ENCODE measurements at places on chromosomes 5 and 9. TPM values are rescaled to one million over a fixed set of nuclear protein-coding genes. Genes with fewer than 3 reads are reported as not detected.
A peak's percentile ranks its signal among the peaks of the same experiment; 100 is the strongest.

GRCh38 chr5:157245886-157246285 lies 20.0 kb upstream of the CYFIP2 start:
- H3K4me1 ChIP-seq = no peaks in the 10 kb centered on the region
- DNase-seq = no peak
- no peak overlapping the region for H3K4me3 ChIP-seq
- H3K27ac ChIP-seq = no peak overlapping the region
- H3K27me3 ChIP-seq = no peaks in the 10 kb centered on the region

DNA sequence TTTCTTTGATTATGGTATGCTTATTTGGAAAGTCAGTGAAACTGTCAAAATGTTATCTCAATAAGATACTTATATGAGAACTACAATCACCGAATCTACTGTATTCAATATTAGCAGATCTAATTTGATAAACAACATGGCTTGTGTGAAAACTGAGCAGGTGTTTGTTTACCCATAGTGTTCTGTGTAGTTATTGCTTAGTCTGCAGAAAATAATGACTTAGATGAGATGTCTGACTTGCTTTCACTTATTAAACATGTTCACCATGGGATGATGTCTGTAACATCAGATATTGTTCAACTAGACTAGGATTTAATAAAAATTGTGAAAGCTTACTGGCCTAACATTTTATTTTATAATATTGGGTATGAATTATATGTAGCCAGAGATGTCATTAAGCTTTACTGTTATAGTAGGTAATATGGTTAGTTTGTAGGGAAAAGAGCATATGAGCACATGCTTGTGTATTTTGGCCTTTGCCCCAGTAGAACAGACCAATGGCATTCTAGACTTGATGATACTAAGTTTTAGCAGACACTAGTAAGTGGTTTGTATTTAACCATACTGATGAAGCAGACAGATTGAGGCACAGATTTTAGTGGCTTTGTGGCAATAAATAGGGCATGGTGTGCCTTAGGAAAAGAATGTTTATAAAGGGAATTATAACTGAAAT lies 16.4 kb downstream of the SUB1 start:
- peaks cover 18% of the 10 kb centered on the region for H3K4me1 ChIP-seq
- DNase-seq = no peak
- H3K27me3 ChIP-seq = no peaks in the 10 kb centered on the region
- peaks cover 2% of the 10 kb centered on the region for H3K36me3 ChIP-seq

- no peak overlapping the region for H3K4me3 ChIP-seq
- H3K27ac ChIP-seq = no peak overlapping the region
- H3K4me1 ChIP-seq = no peaks in the 10 kb centered on the region
- no peaks in the 10 kb centered on the region for H3K27me3 ChIP-seq
- no peak for DNase-seq
- no peaks in the 10 kb centered on the region for H3K36me3 ChIP-seq
Measured at GRCh38 chr9:89594811-89595550, 9.8 kb upstream of the GADD45G start.

- H3K27me3 ChIP-seq = no peaks in the 10 kb centered on the region
- no peaks in the 10 kb centered on the region for H3K4me1 ChIP-seq
- no peak overlapping the region for H3K4me3 ChIP-seq
- H3K36me3 ChIP-seq = no peaks in the 10 kb centered on the region
- no peak for DNase-seq
Measured at GRCh38 chr5:102722931-102723330, 32.2 kb upstream of the PAM start.

- H3K36me3 ChIP-seq = no peaks in the 10 kb centered on the region
- DNase-seq = no peak
- peaks cover 44% of the 10 kb centered on the region for H3K4me1 ChIP-seq
- H3K27me3 ChIP-seq = no peaks in the 10 kb centered on the region
- H3K4me3 ChIP-seq = no peak overlapping the region
Measured at GRCh38 chr9:127079446-127080140, 42.8 kb downstream of the ANGPTL2 start.

- no peaks in the 10 kb centered on the region for H3K27me3 ChIP-seq
- H3K36me3 ChIP-seq = no peaks in the 10 kb centered on the region
- H3K27ac ChIP-seq = no peak overlapping the region
- H3K4me3 ChIP-seq = no peak overlapping the region
- DNase-seq = no peak
Measured at GRCh38 chr9:29511680-29512079, 1938.4 kb upstream of the C9orf72 start.

Gene NUTM2F
- total RNA-seq = not detected

- no peak overlapping the region for H3K27ac ChIP-seq
- no peaks in the 10 kb centered on the region for H3K4me1 ChIP-seq
- no peak for DNase-seq
- no peaks in the 10 kb centered on the region for H3K36me3 ChIP-seq
Measured at GRCh38 chr9:118992813-118993794, 376.1 kb downstream of the BRINP1 start.

GRCh38 chr5:78509884-78510769 lies 138.4 kb downstream of the LHFPL2 start:
- peaks cover 29% of the 10 kb centered on the region for H3K4me1 ChIP-seq
- no peaks in the 10 kb centered on the region for H3K27me3 ChIP-seq
- no peaks in the 10 kb centered on the region for H3K36me3 ChIP-seq
- H3K27ac ChIP-seq = peak overlapping the region; percentile 85
- DNase-seq = peak; percentile 85

Gene FREM1
- 1.9 TPM for total RNA-seq

GRCh38 chr9:76542360-76542759 lies 83.4 kb downstream of the GCNT1 start:
- H3K27me3 ChIP-seq = no peaks in the 10 kb centered on the region
- no peaks in the 10 kb centered on the region for H3K36me3 ChIP-seq
- no peak overlapping the region for H3K27ac ChIP-seq
- H3K4me3 ChIP-seq = no peak overlapping the region

GRCh38 chr9:73880101-73880500 lies 617.0 kb upstream of the RORB start:
- H3K36me3 ChIP-seq = no peaks in the 10 kb centered on the region
- H3K27ac ChIP-seq = no peak overlapping the region
- no peak for DNase-seq
- H3K27me3 ChIP-seq = no peaks in the 10 kb centered on the region
- no peaks in the 10 kb centered on the region for H3K4me1 ChIP-seq

Gene GDF9
- total RNA-seq = 0.61 TPM

GRCh38 chr5:181098762-181099601 lies 32.0 kb downstream of the OR2V1 start:
- H3K27ac ChIP-seq = no peak overlapping the region
- no peaks in the 10 kb centered on the region for H3K36me3 ChIP-seq
- no peak for DNase-seq
- H3K4me1 ChIP-seq = no peaks in the 10 kb centered on the region
- peaks cover 10% of the 10 kb centered on the region for H3K27me3 ChIP-seq

GRCh38 chr5:135993335-135993879 lies 35.4 kb upstream of the TGFBI start:
- DNase-seq = no peak
- no peaks in the 10 kb centered on the region for H3K36me3 ChIP-seq
- H3K27ac ChIP-seq = peak overlapping the region; percentile 72
- no peak overlapping the region for H3K4me3 ChIP-seq
- no peaks in the 10 kb centered on the region for H3K27me3 ChIP-seq
- H3K4me1 ChIP-seq = no peaks in the 10 kb centered on the region

Data from heart left ventricle (tissue), 16 donors.